ENCODE measurements at places on chromosomes 4 and X. TPM values are rescaled to one million over a fixed set of nuclear protein-coding genes. Genes with fewer than 3 reads are reported as not detected.
A peak's percentile ranks its signal among the peaks of the same experiment; 100 is the strongest.

DNA sequence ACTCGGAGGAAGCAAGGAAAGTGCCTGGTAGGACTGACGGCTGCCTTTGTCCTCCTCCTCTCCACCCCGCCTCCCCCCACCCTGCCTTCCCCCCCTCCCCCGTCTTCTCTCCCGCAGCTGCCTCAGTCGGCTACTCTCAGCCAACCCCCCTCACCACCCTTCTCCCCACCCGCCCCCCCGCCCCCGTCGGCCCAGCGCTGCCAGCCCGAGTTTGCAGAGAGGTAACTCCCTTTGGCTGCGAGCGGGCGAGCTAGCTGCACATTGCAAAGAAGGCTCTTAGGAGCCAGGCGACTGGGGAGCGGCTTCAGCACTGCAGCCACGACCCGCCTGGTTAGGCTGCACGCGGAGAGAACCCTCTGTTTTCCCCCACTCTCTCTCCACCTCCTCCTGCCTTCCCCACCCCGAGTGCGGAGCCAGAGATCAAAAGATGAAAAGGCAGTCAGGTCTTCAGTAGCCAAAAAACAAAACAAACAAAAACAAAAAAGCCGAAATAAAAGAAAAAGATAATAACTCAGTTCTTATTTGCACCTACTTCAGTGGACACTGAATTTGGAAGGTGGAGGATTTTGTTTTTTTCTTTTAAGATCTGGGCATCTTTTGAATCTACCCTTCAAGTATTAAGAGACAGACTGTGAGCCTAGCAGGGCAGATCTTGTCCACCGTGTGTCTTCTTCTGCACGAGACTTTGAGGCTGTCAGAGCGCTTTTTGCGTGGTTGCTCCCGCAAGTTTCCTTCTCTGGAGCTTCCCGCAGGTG, 637 bp downstream of the AR start:
- DNase-seq = peak; percentile 19

- peak; percentile 33 for DNase-seq
These were observed 800 bp downstream of the KDM5C start for GRCh38 chrX:53223955-53224859.

DNA sequence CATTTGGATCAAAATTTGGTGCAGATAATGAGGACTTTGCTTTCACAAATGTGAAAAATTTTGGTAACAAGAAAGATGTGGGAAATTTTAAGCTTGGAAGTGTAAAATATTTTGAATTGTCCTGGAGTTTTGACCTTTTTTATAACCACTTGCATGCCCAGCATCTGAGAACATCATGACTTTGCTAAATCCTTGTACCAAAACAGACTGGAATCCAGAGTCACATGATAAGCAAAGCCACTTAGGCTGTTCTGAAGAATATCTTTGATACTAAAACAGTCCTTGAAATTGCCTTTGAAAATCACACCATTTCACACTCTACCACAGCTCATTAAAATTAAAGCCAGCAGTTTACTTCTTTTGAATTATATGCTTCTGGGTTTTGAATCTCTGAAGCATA, 2.5 kb upstream of the PPM1K start:
- peak; percentile 11 for DNase-seq

- DNase-seq = peak; percentile 0
These were observed 288.1 kb downstream of the SH3BGRL start for GRCh38 chrX:81489987-81490386.

DNA sequence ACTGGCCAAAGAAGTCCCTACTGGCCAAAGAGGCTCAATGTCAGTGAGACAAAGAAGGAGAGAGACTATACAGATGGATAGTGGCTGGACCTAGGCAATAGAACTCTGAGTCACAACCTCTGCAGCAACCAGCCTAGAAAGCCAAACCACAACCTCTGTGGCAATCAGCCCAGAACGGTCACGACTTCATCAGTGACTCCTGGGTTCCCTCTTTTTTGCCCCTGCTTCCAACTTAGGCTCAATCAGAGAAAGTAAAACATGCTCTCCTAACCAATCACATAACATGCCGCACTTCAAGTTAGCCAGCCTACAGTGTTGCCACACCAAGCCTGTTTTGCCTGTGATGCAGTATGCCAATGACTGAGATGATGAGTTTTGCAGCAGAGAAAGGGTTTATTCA, 203.4 kb downstream of the ANAPC10 start:
- DNase-seq = peak; percentile 96

- DNase-seq = no peak
These were observed 1.4 kb downstream of the SMARCA5 start for GRCh38 chr4:143514901-143515300.

DNA sequence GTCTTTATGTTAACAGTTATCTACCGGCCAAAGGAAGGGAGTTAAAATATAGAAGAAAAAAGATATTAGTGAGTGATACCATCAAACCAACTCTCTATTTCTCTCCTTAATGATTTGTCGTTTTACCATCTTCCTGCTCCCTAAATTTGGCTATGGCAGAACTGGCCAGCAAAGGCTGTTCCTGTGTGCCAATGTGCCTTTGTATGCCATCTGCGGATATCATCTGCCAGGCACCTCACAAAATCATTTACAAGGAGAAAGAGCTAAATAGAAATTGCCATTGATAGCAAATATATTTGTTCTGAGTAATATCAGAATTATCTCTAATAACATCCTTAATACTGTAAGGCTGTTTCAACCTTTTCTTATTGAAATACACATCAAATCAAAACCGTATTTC, 22.4 kb downstream of the GPM6A start:
- DNase-seq = no peak

DNA sequence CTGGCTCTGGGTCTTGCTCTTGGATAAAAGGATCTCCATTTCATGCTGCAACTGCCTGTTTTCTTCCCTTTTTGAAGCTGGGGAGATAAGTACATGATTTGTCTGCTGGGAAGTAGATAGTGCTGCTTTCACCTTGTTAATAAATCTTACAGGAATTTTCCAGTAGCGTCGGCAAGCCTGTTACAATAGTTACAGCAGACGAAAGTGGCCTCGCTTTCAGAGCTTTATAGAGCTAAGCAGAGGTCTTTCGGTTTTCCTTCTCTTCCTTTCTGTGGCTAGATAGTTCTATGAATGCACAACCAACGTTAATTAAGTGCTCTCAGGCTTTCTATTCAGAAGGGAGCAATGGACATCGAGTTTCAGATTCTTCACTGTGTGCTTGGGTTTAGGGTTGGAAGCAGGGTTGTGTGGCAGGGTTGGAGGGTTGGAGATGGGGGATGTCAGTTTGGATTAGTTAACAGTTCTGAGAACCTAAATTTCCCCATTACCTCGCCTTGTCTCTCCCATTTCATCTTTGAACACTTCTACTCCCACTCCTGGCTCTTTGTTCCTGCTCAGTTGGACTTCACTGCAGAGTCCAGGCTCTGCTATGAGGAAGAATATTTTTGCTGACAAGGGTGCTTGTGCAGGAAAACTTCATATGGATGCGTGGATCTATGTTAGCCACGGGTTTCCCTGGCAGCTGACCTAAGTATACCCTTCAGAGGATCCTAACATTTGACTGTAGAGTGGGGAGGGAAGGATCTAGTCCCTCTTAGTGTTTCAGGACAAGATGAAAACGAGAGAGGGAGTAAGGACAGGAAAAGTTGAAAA, 237.9 kb downstream of the ARHGAP10 start:
- no peak for DNase-seq

GRCh38 chr4:94365304-94365703, 22.7 kb upstream of the HPGDS start:
- DNase-seq = no peak

GRCh38 chr4:26418850-26419249, 71.4 kb downstream of the CCKAR start:
- DNase-seq = no peak

DNA sequence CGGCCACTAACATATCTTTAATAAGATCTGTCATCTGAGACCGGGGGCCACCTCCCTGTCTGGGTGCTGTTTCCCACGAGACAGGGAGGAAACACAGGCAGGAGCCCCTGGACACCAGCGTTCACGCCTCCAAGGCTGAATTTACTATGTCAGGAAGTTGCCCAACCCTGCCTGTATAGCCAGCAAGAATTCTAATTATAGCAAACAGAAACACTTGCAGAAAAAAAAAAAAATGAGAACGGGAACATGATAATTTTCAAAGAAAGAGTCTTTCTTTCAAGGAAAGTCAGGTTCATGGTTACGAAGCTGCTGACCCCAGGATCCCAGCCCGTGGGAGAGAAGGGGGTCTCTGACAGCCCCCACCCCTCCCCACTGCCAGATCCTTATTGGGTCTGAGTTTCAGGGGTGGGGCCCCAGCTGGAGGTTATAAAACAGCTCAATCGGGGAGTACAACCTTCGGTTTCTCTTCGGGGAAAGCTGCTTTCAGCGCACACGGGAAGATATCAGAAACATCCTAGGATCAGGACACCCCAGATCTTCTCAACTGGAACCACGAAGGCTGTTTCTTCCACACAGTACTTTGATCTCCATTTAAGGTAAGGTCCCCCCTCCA, at the start of gene IL3RA:
Gene IL3RA, plus strand, starts transcription at position 455 of the 613 bp plus-strand sequence. CDS start 4,981 bp downstream, outside the sequence.
- DNase-seq = no peak

The MGARP gene
- 18.8 TPM for polyA plus RNA-seq

The WAS gene
- 0.07 TPM for polyA plus RNA-seq
